ENCODE measurements at places on chromosomes 6 and 20. TPM values are rescaled to one million over a fixed set of nuclear protein-coding genes. Genes with fewer than 3 reads are reported as not detected.

DNA sequence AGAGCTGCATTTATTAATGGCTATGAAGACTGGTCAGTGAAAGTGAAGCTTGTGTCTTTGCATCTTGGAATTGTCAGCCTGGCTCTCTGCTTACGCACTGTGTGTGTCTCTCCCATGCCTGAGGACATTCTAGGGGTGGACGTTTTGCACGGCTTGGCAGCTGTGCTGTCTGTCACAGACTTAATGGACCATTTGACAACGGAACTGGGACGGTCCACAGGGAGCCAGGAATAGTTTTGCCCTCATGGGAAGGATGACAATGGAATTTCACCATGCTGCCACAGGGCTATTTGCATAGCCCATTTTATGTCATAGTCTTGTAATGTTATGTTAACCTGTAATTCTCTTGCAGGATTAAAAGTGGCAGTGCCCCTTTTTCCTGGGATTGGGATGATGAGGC is 44.7 kb downstream of the OR2B6 start:
- H3K4me1 ChIP-seq, result no peaks in the 10 kb centered on the region
- no peaks in the 10 kb centered on the region for H3K36me3 ChIP-seq
- H3K4me3 ChIP-seq, result no peak overlapping the region
- no peak overlapping the region for H3K27ac ChIP-seq

The ARMC12 gene
- total RNA-seq, result 0.28 TPM

DNA sequence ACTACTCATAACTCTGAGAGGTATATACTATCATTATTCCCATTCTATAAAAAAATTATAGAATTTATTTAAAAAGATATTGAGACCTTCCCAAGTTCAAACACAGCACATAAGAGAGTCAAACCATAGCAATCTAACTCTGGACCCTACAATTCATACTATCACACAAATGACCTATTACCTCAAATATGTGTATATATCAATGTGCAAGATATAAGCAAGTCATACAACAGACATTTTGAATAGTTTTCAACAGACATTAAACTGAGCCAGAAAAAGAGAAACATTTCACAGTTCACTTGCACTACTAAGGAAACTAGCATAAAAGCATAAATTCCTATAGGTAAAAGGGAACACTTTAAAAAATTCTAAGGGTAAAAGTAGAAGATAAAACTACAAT is 11.7 kb downstream of the PHIP start:
- no peaks in the 10 kb centered on the region for H3K27me3 ChIP-seq
- H3K36me3 ChIP-seq, result no peaks in the 10 kb centered on the region
- no peak overlapping the region for H3K4me3 ChIP-seq
- peak; percentile 57 for DNase-seq
- peaks cover 11% of the 10 kb centered on the region for H3K4me1 ChIP-seq

DNA sequence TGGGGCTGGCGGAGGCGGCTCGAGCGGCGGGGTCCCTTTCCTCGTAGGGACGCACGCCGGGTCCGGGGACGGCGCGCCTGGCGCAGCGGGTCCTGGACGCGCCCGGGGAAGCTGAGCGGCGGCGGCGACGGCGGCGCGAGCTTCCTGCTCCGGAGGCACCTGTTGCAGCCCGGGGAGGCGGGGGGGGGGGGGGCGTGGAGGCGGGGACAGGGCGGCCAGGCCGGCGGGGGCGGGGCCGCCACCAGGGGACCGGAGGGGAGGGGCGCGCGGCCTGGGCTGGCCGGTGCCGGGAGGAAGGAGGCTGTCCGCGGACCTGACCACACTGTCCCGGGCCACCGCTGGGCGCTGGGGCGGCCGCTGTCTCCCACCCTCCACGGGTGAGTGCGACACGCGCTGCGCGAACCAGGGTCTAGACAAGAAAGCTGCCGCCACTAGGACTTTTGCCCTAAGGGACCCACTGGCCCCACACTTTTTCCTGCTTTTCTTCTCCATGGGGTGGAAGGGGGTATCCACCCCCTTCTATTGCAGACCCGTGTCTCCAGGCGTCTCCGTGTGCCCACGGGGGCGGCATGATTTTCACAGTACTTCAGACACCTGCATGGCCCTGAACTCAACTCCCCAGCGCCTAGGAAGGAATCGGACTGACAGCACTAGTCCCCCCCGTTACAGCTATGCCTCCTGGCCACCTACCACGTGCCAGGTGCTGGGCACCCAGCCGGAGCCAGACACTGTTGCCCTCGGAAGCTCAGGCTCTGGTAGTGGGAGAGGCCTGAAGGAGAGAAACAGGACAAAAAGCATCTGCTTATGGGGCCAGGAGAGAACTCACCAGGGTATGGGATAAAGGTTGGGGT is at the start of gene NFATC2:
TSS of gene NFATC2 (minus strand) at position 149 of the 851 bp plus-strand sequence. CDS start 220 bp downstream, outside the sequence.
- no peaks in the 10 kb centered on the region for H3K27me3 ChIP-seq
- no peak within 1 kb of the TSS for H3K27ac ChIP-seq
- H3K4me3 ChIP-seq, result no peak within 1 kb of the TSS
- H3K4me1 ChIP-seq, result no peaks in the 10 kb centered on the region

- no peak overlapping the region for H3K4me3 ChIP-seq
- H3K36me3 ChIP-seq, result no peaks in the 10 kb centered on the region
- no peaks in the 10 kb centered on the region for H3K27me3 ChIP-seq
- H3K27ac ChIP-seq, result no peak overlapping the region
- DNase-seq, result peak; percentile 67
- H3K4me1 ChIP-seq, result peaks cover 5% of the 10 kb centered on the region
These were observed 85.3 kb downstream of the TRMT6 start for GRCh38 chr20:5864873-5865587.

The MROH8 gene
- total RNA-seq, result 1.1 TPM

- peaks cover 10% of the 10 kb centered on the region for H3K27me3 ChIP-seq
- H3K4me1 ChIP-seq, result no peaks in the 10 kb centered on the region
- DNase-seq, result no peak
- no peak overlapping the region for H3K4me3 ChIP-seq
- H3K27ac ChIP-seq, result no peak overlapping the region
- H3K36me3 ChIP-seq, result no peaks in the 10 kb centered on the region
These were observed 8.6 kb upstream of the PFDN4 start for GRCh38 chr20:54199283-54199682.

The FAM83C gene
- not detected for total RNA-seq

The OVOL2 gene
- not detected for total RNA-seq

DNA sequence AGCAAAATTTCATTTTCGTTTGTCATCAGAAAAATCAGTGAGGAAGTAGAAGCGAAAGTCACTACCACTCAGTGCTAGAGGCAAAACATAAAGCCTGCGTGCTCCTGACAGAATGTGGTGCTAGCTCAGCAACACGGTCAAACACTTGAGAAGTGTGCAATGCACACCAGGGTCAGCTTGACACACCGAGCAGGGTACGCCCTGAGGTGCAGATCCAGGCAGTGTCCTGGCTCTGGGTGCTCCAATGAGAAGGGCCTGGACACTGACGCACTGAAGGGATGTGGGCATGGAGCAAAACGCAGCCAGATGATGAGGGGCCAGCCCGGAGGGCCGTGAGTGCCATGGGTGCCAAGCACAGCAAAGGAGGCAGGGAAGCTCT is 5.9 kb downstream of the RNASET2 start:
- peaks cover 2% of the 10 kb centered on the region for H3K4me1 ChIP-seq
- no peaks in the 10 kb centered on the region for H3K27me3 ChIP-seq
- no peak overlapping the region for H3K4me3 ChIP-seq
- H3K36me3 ChIP-seq, result peaks cover 5% of the 10 kb centered on the region

The RFX6 gene
- total RNA-seq, result not detected

DNA sequence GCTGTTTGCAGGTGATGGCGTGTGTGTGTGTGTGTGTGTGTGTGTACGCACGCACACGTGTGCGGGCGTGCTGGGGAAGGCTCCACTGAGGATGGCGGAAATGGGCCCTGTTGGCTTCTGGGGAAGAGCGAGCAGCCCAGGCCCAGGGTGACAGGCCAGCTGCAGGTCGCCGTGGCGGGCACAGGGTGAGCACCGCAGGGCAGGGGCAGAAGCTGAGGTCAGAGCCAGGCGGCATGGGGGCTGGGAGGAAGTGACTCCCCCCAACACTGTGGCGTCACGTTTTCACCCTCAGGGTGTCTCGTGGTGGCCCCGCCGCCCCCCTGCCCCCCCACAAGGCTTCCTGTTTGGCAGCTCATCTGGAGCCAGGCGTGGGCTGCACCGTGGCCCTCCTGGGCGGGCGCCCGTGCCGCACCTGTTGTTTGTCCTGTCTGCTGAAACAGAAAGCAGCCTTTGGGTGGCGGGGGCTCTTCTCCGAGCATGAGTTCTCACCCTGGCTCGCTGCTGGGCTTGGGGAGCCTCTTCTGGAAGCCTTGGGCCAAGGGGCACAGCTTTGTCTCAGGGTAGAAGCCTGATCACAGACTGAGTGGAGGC is 7.1 kb downstream of the RBM38 start:
- no peak overlapping the region for H3K4me3 ChIP-seq
- H3K4me1 ChIP-seq, result peaks cover 6% of the 10 kb centered on the region
- H3K27ac ChIP-seq, result no peak overlapping the region
- H3K36me3 ChIP-seq, result peaks cover 35% of the 10 kb centered on the region
- no peak for DNase-seq

DNA sequence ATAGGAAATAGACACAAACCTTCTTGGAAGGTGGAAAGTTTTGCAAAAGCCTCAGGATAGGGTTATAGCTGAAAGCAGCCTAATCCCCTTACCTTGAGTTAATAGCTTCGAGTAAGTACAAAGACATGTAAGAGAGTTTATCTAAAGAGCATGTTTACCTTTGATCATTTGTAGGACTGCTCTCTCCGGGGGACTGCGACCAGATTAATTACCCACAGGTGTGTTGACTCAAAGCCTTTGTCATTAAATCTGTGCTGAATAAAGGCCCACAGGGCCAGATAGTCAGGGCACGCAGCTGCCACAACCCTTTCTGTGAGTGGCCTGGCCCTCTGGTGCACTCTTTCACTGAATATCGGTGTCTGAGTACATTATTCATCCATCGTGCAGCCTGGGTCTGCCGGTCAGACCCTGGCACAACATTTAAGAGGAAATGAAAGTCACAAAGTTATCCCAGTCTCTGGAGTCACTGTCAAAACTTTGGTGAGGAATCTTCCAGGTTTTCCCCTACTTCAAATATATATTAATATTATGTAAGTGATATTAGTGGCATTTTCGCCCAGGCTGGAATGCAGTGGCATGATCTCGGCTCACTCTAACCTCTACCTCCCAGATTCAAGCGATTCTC is 5.4 kb upstream of the MICA start:
- no peak overlapping the region for H3K27ac ChIP-seq
- no peaks in the 10 kb centered on the region for H3K27me3 ChIP-seq
- H3K4me3 ChIP-seq, result no peak overlapping the region
- no peak for DNase-seq
- H3K36me3 ChIP-seq, result no peaks in the 10 kb centered on the region
- peaks cover 5% of the 10 kb centered on the region for H3K4me1 ChIP-seq

The CCDC170 gene
- total RNA-seq, result 0.54 TPM

DNA sequence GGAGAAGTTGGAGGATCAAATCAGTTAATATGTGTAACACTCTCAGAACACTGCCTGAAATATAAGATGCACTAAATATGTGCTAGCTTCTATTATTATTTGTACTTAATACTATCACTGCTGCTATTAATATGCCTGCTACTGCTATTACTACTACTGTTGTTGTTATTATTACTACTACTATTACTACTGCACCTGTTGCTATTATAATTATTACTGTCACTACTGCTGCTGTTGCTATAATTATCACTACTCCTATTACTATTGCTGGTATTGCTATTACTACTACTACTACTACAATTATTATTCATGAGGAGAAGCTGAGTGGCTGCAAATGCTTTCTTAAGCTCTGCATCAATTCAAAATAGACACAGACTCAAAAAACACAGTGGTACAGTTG is 16.7 kb upstream of the SSTR4 start:
- no peaks in the 10 kb centered on the region for H3K36me3 ChIP-seq
- H3K4me1 ChIP-seq, result no peaks in the 10 kb centered on the region
- no peak overlapping the region for H3K27ac ChIP-seq
- DNase-seq, result no peak

DNA sequence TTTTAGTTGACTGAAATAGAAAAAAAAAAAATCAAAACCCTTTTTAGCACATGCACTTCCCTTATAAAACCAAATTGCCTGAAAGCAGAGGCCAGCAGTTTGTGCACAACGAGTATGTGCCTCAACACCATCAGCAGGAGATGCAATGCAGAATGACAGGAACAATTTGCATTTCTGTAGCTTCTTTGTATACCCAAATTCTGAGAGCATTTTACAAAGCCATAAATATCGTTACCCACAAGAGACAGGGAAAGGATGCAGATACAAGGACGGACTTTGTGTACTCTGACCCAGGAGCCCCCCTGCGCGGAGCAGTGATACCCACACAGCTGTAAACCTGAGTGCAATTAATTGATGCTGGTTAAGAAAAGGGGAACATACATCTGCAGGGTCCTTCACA is 285.6 kb downstream of the PRKN start:
- no peaks in the 10 kb centered on the region for H3K4me1 ChIP-seq
- H3K27me3 ChIP-seq, result no peaks in the 10 kb centered on the region
- no peak for DNase-seq
- no peaks in the 10 kb centered on the region for H3K36me3 ChIP-seq
- H3K27ac ChIP-seq, result no peak overlapping the region

GRCh38 chr6:84284428-84285049 is 57.1 kb upstream of the CEP162 start:
- H3K27ac ChIP-seq, result no peak overlapping the region
- H3K36me3 ChIP-seq, result no peaks in the 10 kb centered on the region
- DNase-seq, result peak; percentile 2
- no peaks in the 10 kb centered on the region for H3K27me3 ChIP-seq
- no peak overlapping the region for H3K4me3 ChIP-seq

DNA sequence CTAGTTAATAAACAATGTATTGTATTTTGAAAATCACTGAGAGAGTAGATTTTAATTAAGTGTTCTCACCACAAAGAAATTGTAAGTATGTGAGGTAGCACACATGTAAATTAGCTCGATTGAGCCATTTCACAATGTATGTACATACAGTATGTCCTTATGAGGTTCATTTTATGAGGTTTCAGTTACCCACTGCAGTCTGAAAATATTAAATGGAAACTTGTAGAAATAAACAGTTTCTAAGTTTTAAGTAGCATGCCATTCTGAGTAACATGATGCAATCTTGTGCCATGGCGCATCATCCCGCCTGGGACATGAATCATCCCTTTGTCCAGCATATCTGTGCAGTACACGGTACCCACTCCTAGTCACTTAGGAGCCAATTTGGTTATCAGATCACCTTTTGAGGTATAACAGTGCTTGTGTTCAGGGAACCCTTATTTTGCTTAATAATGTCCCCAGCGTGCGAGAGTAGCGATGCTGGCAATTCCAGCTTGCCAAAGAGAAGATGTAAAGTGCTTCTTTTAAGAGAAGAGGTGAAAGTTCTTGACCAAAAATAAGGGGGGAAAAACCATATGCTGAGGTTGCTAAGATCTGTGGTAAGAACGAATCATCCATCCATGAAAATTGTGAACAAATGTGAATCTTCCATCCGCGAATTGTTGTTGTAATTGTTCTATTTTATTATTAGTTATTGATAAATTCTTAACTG is 64.7 kb downstream of the KCNS1 start:
- no peak overlapping the region for H3K4me3 ChIP-seq
- H3K27me3 ChIP-seq, result no peaks in the 10 kb centered on the region
- H3K27ac ChIP-seq, result peak overlapping the region; percentile 10
- peaks cover 9% of the 10 kb centered on the region for H3K4me1 ChIP-seq
- DNase-seq, result peak; percentile 80

Data from IMR-90 (cell line).